ENCODE measurements at places on chromosomes 1 and 21.

- DNase-seq, result no peak
These were observed 21.4 kb upstream of the CLCA1 start for GRCh38 chr1:86447198-86447790.

GRCh38 chr1:165298203-165298820 lies 58.2 kb downstream of the LMX1A start:
- DNase-seq, result no peak

DNA sequence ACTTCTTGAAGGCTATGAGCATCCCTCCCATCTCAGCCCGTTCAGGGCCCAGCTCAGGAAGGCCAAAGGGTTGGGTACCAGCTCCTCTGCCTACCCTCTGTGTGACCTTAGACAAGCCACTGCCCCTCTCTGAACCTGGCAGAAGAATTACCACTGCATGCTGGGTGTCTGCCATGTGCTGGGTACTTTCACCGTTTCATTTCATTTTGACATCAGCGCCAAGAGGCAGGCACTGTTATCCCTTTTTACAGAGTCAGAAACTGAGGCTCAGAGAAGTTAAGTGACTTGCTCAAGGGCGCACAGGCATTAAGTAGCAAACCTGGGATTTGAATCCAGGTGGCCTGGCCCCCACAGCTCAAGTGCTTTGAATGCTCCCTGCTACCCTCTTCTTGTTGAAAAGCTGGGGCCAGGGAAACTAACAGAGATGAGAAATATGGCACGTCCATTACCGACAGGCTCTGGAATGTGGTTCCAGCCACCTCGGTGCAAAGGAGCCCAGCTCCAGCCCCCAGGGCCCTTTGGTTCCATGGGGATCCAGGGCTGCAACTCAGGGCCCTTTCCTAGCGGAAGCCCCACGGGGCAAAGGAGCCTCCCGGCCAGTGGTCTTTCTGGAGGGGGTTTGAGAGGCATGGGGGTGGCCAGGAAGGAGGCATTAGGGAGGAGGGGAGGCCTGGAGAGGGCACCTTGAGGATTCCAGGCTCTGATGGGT lies 6.5 kb downstream of the TMEM82 start:
- DNase-seq, result no peak

DNA sequence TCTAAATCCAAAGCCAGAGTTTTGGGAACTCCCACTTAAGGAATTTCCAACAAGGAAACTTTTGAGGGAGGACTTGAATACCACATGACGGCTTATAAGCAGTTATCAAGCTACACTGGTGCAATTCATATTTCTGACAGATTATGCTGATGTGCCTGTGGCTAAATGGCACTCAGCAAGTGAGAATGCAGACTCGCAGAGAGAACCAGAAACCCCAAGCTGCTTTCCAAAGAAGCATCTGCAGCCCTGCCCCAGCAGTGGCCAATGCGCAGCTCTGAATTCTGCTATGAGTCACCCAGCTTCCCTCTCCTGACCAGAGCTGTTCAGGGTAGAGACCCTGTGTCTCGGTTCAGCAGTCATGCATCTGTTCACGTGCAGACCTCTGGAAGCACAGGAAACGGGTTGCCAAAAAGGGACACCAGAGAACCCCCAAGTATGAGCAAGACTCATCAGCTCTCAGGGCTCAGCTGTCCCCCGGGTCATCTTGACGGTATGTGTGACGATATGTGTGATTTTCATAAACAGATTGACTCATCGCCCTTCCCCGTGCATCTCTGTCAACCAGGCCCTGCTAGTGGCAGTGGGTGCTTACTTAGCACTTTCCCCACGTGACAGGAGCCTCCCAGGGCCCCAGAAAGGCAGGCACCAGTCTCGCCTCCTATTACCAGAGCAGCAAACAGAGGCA lies 76.3 kb downstream of the ITPKB start:
- no peak for DNase-seq

DNA sequence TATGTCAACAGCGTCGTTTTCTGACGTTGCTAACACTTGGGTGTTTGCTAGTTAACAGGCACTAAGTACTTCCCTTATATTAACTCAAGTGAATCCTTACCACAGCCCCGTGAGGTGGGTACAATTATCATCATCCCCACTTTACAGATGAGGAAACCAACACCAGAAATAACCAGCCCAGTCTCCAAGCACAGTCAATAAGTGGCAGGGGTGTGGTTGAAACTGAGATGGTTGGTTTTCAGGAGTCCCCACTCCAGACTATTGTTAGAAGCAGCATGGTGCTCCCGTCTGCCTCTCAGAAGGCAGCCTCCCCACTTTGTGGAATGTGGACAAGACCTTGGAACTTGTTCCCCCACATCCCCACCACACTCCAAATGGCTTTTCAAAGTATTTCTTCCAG lies 45.7 kb upstream of the ACOT11 start:
- no peak for DNase-seq

DNA sequence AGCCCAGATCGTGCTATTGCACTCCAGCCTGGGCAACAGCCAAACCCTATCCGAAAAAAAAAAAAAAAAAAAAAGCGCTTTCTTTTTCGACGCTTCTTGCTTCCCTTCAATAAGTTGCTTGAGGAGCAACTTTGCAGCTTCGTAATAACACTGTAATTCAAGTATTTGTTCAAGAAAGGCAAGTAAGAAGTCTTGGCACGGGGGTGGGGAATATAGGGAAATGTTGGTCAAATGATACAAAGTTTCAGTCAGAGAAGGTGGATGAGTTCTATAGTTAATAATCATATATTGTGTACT lies 871 bp upstream of the PSMA5 start:
- no peak for DNase-seq

DNA sequence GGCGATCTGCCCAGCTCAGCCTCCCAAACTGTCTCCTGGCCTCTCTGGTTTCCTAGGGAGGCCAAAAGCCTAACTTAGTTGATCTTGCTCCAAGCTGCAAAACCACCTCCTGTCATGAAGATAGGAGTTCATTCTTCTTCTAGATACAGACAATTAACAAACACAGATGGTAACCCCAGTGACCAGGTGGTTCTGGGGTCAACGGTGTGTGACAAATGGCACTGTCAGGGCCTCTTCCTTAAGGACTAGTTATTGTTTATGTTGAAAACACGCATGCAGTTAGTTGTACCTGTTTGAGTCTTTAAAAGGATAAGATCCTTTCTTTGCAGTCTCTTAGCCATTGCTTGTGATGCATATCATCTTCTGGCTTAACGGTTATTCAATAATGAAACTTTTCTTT lies 4.6 kb upstream of the UMODL1 start:
- no peak for DNase-seq

GRCh38 chr1:44037154-44037553 lies 5.9 kb upstream of the SLC6A9 start:
- DNase-seq, result no peak

- DNase-seq, result no peak
These were observed 189.4 kb downstream of the PBX1 start for GRCh38 chr1:164748253-164748899.
